ENCODE measurements at places on chromosomes 3 and 15. TPM values are rescaled to one million over a fixed set of nuclear protein-coding genes. Genes with fewer than 3 reads are reported as not detected.

The BMF gene
- 3.2 TPM for total RNA-seq

The ASB14 gene
- total RNA-seq: 14.1 TPM

The TEX55 gene
- not detected for total RNA-seq

The GLCE gene
- total RNA-seq: 8.4 TPM

Measured in left ventricle myocardium superior (tissue), 1 donor.